ENCODE measurements at places on chromosomes 4 and X. TPM values are rescaled to one million over a fixed set of nuclear protein-coding genes. Genes with fewer than 3 reads are reported as not detected.

DNA sequence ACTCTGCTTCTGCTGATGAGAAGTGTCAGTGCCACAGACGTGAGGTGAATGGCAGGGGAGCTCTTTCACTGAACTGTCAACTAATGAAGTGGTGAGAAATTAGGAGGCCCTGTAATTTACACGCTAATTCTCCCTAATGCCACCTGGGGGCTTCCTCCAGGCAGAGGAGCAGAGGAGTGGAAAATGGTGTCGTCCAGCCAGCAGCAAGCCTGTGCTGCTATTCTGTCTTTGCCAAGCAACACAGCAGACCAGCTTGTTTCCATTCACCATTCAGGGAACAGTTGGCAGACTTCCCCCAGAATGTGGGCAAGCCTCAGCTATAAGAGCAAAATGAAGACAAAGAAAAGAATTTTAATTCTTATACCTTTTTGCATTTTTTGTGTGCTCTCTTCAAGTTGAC, 245.2 kb upstream of the TET2 start:
- H3K4me3 ChIP-seq, result no peak overlapping the region
- no peak overlapping the region for H3K27ac ChIP-seq
- no peaks in the 10 kb centered on the region for H3K36me3 ChIP-seq
- no peak for DNase-seq
- peaks cover 7% of the 10 kb centered on the region for H3K4me1 ChIP-seq

- H3K36me3 ChIP-seq, result no peaks in the 10 kb centered on the region
- no peaks in the 10 kb centered on the region for H3K27me3 ChIP-seq
- H3K27ac ChIP-seq, result no peak overlapping the region
- H3K4me3 ChIP-seq, result no peak overlapping the region
- no peak for DNase-seq
- no peaks in the 10 kb centered on the region for H3K4me1 ChIP-seq
These were observed 326.9 kb downstream of the NAF1 start for GRCh38 chr4:162839814-162840213.

GRCh38 chrX:74506317-74507115, 85.2 kb downstream of the SLC16A2 start:
- no peak for DNase-seq
- no peaks in the 10 kb centered on the region for H3K27me3 ChIP-seq
- no peaks in the 10 kb centered on the region for H3K4me1 ChIP-seq
- no peaks in the 10 kb centered on the region for H3K36me3 ChIP-seq
- no peak overlapping the region for H3K27ac ChIP-seq

- no peaks in the 10 kb centered on the region for H3K36me3 ChIP-seq
- no peaks in the 10 kb centered on the region for H3K4me1 ChIP-seq
- H3K27ac ChIP-seq, result no peak overlapping the region
- DNase-seq, result no peak
These were observed 27.8 kb downstream of the BANK1 start for GRCh38 chr4:101818362-101818761.

- DNase-seq, result no peak
- no peaks in the 10 kb centered on the region for H3K27me3 ChIP-seq
- H3K4me1 ChIP-seq, result no peaks in the 10 kb centered on the region
- H3K4me3 ChIP-seq, result peak overlapping the region; percentile 53
- H3K27ac ChIP-seq, result peak overlapping the region; percentile 68
These were observed 24.9 kb downstream of the SH3BP2 start for GRCh38 chr4:2817701-2818350.

GRCh38 chr4:18847249-18847890, 825.8 kb upstream of the LCORL start:
- peak; percentile 16 for DNase-seq
- H3K36me3 ChIP-seq, result no peaks in the 10 kb centered on the region
- H3K27me3 ChIP-seq, result no peaks in the 10 kb centered on the region
- no peaks in the 10 kb centered on the region for H3K4me1 ChIP-seq
- no peak overlapping the region for H3K4me3 ChIP-seq
- peak overlapping the region; percentile 64 for H3K27ac ChIP-seq

DNA sequence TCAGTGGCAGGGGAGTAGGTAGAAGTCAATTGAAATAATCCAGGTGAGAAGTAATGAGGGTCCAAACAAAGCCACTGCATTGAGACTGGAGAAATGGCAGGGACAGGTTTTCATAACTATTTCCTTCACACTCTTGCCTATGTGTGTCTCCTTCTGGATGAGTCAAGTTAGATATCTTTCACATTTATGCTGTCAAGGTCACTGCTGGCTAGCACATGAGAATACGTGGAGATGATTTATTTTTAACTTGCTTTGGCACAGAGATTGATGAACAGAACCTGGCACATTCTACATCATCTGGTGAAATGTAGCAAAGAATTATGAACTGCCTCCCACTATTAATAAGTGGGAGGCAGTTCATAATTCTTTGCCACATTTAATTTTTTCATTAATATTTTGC, 66.7 kb upstream of the BOD1L1 start:
- H3K27me3 ChIP-seq, result no peaks in the 10 kb centered on the region
- no peaks in the 10 kb centered on the region for H3K36me3 ChIP-seq
- no peaks in the 10 kb centered on the region for H3K4me1 ChIP-seq

SERTM2 gene
- total RNA-seq, result 21.3 TPM

- no peaks in the 10 kb centered on the region for H3K4me1 ChIP-seq
- DNase-seq, result no peak
- H3K4me3 ChIP-seq, result no peak overlapping the region
- no peaks in the 10 kb centered on the region for H3K36me3 ChIP-seq
- no peaks in the 10 kb centered on the region for H3K27me3 ChIP-seq
- no peak overlapping the region for H3K27ac ChIP-seq
These were observed 404.5 kb downstream of the BCOR start for GRCh38 chrX:39693298-39693697.

GRCh38 chr4:130591091-130591490, 1495.1 kb downstream of the C4orf33 start:
- no peak overlapping the region for H3K27ac ChIP-seq
- H3K4me1 ChIP-seq, result no peaks in the 10 kb centered on the region
- no peaks in the 10 kb centered on the region for H3K27me3 ChIP-seq
- no peaks in the 10 kb centered on the region for H3K36me3 ChIP-seq
- no peak overlapping the region for H3K4me3 ChIP-seq

SHOX gene
- not detected for total RNA-seq

GRCh38 chr4:105112274-105112673, 34.4 kb upstream of the TET2 start:
- no peak overlapping the region for H3K27ac ChIP-seq
- no peaks in the 10 kb centered on the region for H3K27me3 ChIP-seq
- H3K36me3 ChIP-seq, result no peaks in the 10 kb centered on the region
- H3K4me1 ChIP-seq, result no peaks in the 10 kb centered on the region
- no peak for DNase-seq

- H3K4me1 ChIP-seq, result no peaks in the 10 kb centered on the region
- DNase-seq, result no peak
- no peak overlapping the region for H3K4me3 ChIP-seq
- no peaks in the 10 kb centered on the region for H3K36me3 ChIP-seq
These were observed 148.4 kb upstream of the CLNK start for GRCh38 chr4:10832806-10833628.

DNA sequence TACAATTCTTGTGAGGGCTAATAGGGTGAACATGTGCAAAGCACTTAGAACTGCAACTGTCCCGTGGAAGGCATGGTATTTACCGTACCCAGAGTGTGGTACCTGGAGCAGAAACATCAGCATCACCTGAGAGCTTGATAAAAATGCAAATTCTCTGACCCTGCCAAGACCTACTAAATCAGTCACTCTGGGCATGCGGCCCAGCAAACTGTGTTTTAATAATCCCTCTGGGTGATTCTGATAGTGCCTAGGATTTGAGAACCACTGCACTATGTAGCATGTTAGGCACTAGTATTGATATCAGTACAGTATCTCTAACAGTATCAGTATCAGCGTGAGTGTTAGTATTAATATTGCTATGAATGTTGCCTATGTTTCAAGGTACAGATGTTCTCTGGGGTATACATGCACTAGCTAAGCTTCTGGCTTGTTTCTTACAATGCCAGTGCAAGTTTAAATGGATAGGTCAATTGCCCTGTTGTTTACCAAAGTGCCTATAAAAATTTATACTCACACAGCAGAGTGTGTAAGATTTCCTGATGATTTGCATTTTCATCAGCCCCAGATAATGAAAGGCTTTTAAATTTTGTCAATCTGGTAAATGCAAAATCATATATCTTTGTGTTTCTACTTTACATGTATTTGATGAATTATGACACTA, 354.0 kb downstream of the HS3ST1 start:
- H3K4me1 ChIP-seq, result no peaks in the 10 kb centered on the region
- no peak for DNase-seq
- no peak overlapping the region for H3K27ac ChIP-seq
- H3K4me3 ChIP-seq, result no peak overlapping the region
- no peaks in the 10 kb centered on the region for H3K36me3 ChIP-seq

GRCh38 chr4:101604976-101605375, 185.6 kb upstream of the BANK1 start:
- no peaks in the 10 kb centered on the region for H3K36me3 ChIP-seq
- H3K27ac ChIP-seq, result no peak overlapping the region
- DNase-seq, result no peak
- H3K4me1 ChIP-seq, result no peaks in the 10 kb centered on the region

- no peaks in the 10 kb centered on the region for H3K27me3 ChIP-seq
- no peak overlapping the region for H3K4me3 ChIP-seq
- H3K27ac ChIP-seq, result no peak overlapping the region
- DNase-seq, result no peak
- no peaks in the 10 kb centered on the region for H3K4me1 ChIP-seq
These were observed 157.1 kb upstream of the FTHL17 start for GRCh38 chrX:31228909-31229308.

AVPR2 gene
- 0.35 TPM for total RNA-seq
